ENCODE measurements at places on chromosomes 16 and 17.

DNA sequence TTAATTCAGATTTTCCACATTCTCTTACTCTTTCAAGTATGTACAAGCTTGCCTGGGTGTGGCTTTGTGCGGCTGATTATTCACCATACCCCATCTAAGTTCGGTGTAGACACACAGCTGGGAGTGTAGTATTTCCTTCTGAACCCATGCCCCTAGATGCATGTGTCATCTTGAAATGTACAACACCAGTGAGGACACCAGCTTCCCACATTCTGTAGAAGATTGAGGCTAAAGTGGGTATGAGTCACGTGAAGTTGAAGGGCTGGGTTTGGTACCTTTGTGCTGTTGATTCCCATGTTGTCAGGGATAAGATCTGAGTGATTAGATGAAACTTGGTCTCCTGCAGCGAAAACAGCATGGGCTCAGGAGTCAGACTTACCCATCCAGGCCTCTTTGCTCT lies 14.6 kb upstream of the DHX8 start:
- DNase-seq: peak; percentile 98

- DNase-seq: peak; percentile 29
These were observed 192.7 kb upstream of the KCNJ16 start for GRCh38 chr17:69882281-69882680.

DNA sequence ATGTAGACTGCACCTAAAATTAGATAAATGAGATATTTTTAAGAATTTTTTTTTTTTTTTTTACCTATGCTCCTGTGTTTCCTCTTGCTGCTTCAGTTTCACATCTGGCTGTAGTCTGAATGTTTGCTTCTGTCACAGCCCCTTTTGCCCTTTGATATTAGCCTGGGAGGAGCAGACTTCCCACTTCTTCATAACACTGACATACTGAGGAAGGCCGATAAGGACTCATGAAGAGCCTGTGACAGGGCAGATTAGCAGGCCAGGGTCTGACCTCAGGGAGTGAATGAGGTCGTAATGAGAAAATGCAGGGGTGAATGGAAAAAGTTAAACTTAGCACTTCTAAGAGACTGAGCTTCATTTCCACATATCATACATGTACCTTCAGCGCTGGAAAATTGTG lies at the start of gene SLFN14:
Gene SLFN14, minus strand, starts transcription at position 117 of the 400 bp plus-strand sequence. CDS start 2,757 bp downstream, outside the sequence.
- DNase-seq: no peak

DNA sequence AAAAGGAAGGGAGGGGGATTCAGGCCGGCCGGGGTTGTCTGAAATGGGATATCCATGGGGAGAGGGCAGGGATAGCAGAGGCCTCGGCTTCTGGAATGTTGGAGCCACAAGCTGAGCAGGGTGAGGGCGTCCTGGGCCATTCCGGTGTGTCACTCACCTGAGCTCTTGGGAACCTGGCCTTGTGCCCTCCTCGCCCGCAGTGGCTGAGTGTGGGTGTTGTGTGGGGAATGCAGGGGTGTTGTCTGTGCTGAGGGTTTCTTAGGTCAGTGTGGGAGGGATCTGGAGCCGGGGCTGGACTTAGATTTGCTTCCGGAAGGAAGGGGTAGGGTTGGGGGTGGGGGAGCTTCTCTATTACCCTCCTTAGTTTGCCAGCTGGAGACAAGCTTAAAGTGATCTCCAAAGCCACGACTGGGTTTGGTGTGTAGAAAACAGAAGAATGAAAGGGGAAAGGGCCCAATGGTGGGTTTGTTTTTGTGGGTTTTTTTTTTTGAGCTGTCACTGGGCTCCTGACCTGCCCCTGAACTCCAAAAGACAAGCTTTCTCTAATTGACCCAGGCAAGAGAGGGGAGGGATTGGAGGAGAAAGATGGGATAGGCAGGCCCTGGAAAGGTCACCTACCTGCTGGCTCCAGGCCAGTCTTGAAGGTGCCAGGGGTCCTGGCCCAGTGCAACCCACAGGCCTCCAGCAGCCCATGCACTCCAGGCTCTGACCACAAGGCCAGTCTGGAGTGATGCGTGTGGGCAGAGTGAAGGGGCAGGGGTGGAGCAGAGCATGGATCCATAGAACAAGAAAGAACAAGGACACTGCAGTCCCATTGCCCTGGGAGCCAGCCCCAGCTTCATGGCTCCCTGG lies at the start of gene SULT1A2:
Gene SULT1A2, minus strand, starts transcription at position 211 of the 852 bp plus-strand sequence. CDS start 1,120 bp downstream, outside the sequence.
- DNase-seq: peak; percentile 15

DNA sequence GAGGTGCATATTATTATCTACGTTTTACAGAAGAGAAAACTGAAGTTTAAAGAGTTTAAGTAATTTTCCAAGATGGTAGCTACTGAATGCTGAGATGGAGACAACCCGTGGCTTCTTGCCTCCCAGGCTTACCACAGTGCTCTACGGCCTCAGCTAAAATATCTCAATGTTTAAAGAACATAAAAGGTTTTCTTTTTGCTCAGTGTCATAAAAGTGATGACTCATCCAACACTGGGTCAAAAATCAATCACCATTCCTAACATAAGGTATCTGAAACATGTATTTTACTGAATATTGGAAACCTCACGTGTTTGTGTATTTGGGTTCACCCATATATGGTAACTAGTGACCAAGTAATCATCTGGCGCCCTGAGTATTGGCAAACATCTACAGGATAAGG lies 18.4 kb downstream of the ABCA9 start:
- DNase-seq: no peak

DNA sequence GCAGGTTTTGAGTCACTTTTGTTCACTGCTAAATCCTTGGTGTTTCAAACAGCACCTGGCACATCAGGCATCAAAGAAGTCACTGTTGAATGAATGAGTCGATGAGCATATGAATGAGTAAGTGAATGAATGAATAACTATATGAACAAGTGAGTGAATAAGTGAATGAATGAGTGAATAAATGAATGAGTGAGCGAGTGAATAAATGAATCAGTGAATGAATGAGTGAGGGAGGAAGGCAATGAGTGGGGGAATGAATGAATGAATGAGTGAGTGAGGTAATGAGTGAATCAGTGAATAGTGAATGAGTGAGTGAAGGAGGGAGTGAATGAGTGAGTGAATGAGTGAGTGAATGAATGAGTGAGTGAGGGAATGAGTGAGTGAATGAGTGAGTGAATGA lies 28.8 kb downstream of the TMEM114 start:
- DNase-seq: no peak

Data from astrocyte (in vitro differentiated cells and primary cell).